NCI-H510A (cell line): ENCODE measurements at places on chromosomes 6 and 20.
A peak's percentile ranks its signal among the peaks of the same experiment; 100 is the strongest.

GRCh38 chr6:102895683-102896082 lies 1502.2 kb downstream of the GRIK2 start:
- no peak for DNase-seq

DNA sequence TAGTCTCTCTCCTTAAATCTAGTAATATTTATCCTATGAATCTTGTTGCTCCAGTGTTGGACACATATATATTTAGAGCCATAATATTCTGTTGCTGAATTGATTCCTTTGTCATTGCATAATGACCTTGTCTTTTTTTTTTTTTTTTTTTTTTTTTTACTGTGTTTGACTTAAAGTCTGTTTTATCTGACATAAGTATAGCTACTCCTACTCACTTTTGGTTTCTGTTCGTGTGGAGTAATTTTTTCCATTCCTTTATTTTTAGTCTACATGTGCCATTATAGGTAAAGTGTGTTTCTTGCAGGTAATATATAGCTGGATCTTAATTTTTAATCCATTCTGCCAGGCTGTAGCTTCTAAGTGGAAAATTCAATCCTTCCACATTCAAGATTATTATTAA lies 166.5 kb downstream of the GMDS start:
- no peak for DNase-seq

- peak; percentile 8 for DNase-seq
Observed at GRCh38 chr20:59776626-59777330, 156.7 kb downstream of the SYCP2 start.

GRCh38 chr6:30601436-30601814 lies 15.6 kb downstream of the PPP1R10 start:
- DNase-seq: no peak

DNA sequence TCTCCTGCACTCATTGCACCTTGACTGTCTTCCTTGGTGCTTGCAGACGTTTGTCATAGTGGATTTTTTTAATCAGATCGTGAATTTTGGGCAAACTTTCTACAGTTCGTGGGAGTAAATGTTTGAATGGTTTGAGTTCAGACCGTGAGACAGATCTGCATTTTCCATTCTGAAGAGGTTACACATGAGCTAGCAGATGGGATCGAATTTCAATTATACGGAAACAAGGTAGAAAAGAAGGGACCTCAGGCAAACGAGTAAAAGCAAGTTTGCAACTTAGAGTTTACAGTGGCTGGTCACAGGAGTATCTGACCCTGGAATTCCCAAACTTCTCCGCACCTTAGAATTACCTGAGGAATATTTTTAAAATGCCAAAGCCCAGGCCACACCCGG lies 17.2 kb upstream of the NCR2 start:
- DNase-seq: peak; percentile 52

GRCh38 chr6:170089963-170090362 lies 200.9 kb downstream of the DLL1 start:
- DNase-seq: no peak

GRCh38 chr20:58892141-58892931 lies 39.8 kb downstream of the GNAS start:
- DNase-seq: peak; percentile 58

DNA sequence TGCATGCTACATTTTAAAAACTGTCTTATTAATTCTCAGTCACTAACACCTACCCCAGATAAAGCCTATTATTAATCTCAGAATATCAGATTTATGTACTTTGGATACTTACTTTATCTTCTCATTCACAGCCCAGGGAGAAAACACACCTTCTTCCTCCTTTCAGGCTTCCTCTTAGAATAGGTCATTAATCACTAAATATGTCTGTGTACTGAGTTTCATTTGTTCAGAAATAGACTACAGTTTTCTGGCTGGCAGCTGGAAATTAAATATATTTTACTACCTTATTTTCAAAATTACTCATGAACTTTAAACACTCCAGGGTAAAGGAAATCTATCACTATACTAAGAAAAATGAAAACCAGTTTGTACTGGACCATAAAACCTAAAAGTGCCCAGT lies 147.7 kb upstream of the DST start:
- no peak for DNase-seq

DNA sequence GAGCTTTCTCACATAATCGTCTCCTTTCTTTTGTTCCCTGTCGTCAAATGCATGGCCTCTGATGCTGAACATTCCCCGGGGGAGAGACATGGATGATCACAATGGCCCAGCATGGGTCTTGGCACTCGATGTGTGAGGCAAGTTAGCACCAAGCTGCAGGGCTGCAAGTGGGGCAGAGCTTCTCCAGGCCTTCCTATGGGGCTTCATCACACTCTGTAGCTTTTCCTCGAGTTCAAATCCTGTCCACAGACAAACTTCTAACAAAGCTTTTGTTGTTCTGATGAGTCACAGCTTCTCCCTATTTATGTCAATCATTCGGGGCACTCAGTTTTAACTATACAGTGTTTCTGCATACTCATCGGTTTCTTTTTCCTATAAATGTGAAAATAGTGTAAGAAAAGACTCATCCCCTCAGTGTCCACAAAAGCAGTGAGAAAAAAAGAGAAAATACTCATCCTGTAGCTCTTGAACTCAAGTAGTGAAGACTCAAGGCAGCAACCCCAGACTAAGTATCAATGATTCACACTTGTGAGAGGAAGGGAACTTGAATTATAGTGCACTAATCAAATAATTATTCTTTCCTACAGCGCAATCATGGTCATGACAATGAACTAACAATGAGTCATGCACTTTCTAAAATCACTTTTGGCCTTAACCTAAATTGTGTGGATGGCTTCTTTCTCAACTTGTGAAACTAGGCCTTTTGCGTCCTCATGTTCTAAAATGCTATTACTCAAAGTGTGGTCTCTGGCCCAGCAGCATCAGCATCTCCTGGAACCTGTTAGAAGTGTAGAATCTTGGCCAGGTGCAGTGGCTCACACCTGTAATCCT lies 68.4 kb upstream of the NOX3 start:
- DNase-seq: no peak
